GOT3 (cell line): ENCODE measurements at places on chromosomes 7 and 10.

DNA sequence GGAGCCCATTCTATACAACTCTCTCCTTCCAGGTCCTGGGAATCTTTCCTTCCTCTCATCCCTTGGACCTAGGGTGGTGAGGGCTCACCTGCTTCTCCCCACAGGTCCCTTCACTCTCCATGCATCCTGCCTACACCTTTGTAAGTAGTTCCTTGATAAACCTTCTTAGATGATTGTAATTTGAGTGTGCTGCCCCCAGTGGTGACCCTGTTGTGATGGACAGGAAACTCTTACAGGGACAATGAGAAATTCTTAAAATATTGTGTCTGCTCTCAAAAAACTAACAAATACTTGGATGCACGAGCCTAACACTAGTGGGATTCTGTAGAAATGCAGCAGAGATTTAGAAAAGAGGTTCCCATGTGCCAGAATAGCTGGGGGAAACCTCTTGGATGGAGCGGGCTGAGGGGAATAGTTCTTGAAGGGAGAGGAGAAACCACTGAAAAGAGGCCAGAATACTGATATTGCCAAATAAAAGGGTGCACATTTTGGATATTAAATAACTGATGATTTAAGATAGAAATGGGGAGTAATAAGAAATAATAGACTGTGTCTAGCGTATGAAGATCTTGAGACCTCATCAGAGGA is 6.7 kb upstream of the PAXIP1 start:
- DNase-seq, result no peak

- DNase-seq, result no peak
Observed at GRCh38 chr10:101682172-101682825, 12.7 kb downstream of the FBXW4 start.

- DNase-seq, result no peak
Observed at GRCh38 chr10:63977329-63977923, 456.2 kb downstream of the REEP3 start.

GRCh38 chr10:10045765-10046028 is 972.0 kb upstream of the CELF2 start:
- no peak for DNase-seq

- no peak for DNase-seq
Observed at GRCh38 chr7:128350708-128351295, 7.1 kb upstream of the RBM28 start.

- DNase-seq, result no peak
Observed at GRCh38 chr10:94428766-94429707, 26.7 kb downstream of the TBC1D12 start.

- DNase-seq, result no peak
Observed at GRCh38 chr7:158444501-158445420, 142.9 kb downstream of the PTPRN2 start.

- no peak for DNase-seq
Observed at GRCh38 chr7:143379611-143380259, 1.4 kb upstream of the ZYX start.

DNA sequence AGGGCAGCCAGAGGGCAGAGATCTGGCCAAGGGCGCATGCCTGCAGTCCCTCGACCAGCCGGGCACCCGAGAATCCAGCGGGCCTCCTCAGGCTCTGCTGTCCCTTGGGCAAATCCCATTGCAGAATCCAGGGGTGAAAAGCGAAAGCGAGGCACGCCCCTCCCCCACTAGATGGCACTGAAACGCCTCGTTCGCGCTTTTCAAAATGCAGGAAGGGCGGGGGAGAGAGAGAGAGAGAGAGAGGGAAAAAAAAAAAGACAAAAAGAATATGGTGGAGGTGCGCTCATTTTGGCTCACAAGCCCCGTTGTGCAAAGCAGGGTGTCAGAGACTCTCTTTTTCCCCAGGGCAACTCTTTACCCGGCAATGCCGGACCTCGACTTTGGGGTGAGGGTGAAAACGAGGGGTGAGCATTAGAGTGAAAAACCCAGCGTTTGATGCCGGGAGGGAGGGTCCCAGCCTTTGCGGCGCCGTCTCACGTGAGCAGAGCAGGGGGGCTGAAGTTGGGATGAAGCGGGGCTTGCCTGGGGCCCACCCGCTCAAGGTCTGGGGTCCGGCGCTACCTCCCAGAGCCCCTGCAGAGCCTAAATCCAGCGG is 2.5 kb upstream of the TMEM178B start:
- DNase-seq, result no peak

DNA sequence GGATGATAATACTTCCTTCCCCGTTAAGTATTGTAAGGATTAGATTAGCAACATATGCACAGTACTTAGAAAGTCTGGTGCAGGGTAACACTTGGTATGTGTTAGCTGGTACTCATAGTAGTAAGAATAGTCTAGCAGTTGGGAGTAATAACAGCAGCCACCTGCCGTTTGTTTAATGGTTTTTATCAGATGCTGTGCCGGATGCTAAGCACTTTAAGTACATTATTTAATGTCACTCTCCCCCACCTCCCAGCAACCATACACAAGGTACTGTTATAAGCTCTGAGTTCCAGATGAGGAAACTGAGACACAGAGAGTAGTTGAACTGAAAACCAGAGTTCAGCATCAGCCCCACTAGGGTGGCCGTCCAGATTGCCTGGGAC is 60.1 kb downstream of the ZMIZ1 start:
- DNase-seq, result no peak

DNA sequence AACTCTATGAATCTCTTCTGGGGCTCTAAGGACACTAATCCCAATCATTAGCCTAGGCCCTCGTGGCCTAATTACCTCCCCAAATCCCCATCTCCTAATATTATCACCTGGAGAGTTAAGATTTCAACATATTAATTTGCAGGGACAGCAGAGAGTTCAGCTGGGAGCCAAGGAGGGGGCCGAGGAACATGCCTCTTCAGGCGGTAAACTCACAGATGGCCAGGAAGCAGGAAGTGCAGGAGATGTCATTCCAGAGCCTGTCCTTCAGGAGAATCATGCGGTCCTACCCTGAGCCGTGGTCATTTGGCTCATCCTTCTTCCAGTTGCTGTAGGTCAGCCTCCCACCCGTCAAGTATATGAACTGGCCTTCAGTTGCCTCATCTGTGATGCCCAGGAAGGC is 21.9 kb upstream of the SFTPA2 start:
- DNase-seq, result no peak

DNA sequence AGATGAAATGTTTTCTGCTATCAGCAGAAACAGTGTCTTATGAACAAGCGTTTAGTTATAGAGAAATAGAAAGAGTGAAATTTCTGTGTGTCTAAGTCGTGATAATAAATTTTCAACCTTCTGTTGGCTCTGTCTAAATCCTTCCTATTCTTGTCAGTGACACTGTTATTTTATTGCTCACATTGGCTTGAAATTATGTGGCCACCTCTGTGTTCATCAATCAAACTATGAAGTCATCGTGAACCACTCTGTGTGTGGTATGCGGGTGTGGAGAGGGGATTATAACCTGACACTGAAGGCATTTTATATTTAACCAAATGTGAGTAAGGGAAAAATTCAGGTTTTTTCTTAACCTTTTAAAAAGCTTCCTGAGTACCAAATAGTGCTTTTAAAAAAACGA is 12.3 kb downstream of the AOAH start:
- DNase-seq, result no peak

DNA sequence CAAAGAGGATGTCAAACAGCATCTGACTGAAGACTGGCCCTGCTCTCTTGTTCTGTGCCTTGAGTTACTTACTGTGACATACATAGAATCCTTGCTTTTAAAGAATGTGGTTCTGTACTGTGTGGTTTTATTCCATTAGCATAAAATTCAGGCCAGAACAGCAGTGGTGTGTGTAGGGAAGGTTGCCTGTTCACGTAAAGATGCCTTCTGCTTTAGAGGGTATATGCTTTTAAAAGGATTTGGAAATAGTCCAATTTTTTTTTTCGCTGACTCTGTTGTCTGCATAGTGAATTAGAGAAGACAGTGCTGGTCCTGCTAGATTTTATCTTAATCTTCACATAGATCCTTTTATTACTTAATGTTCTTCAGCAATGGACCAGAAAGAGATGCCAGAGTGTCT is 470.8 kb upstream of the SEMA3A start:
- DNase-seq, result no peak

GRCh38 chr10:86673827-86674581 is 5.7 kb downstream of the LDB3 start:
- no peak for DNase-seq

- DNase-seq, result no peak
Observed at GRCh38 chr7:81859433-81859832, 89.6 kb upstream of the HGF start.

DNA sequence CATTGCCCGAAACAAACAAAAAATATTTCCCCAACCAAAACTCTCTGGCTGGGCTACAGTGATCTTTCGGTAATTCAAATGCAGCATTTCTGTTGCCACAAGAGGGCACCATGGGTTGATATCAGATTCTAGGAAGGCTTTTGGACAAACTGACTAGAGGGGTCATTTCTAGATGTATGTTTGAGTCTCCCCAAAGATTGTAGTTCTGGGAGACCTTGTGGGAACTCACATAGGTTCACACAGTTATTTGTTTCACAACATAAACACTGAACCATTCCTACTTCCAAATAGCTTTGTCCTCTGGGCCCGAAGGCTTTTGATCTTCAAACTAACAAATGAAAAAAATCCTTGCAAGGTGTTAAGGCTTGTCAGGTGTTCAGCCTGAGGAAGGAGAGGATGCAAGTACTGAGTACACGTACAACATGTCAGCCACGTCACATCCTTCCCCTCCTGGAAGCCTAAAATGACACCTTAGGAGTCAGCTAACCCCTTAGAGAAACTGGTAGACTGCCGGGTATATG is 37.0 kb upstream of the IL15RA start:
- DNase-seq, result no peak

- DNase-seq, result no peak
Observed at GRCh38 chr10:5360318-5360915, 4.3 kb upstream of the UCN3 start.

- DNase-seq, result no peak
Observed at GRCh38 chr10:132400041-132400546, 3.1 kb downstream of the PWWP2B start.
